Activated T-cell treated with anti-CD3 and anti-CD28 coated beads, Interleukin-2, amount 50 U/mL, for 4 hours (primary cell): ENCODE measurements at places on chromosomes 16 and 17. TPM values are rescaled to one million over a fixed set of nuclear protein-coding genes. Genes with fewer than 3 reads are reported as not detected.

GP1BA gene
- total RNA-seq, result 0.25 TPM

ABCC12 gene
- not detected for total RNA-seq

TLCD1 gene
- total RNA-seq, result 23.8 TPM

IL17C gene
- total RNA-seq, result not detected

NHLRC4 gene
- 0.13 TPM for total RNA-seq

NPEPPS gene
- 67.5 TPM for total RNA-seq

SCNN1B gene
- total RNA-seq, result not detected

ZNF423 gene
- total RNA-seq, result not detected

IRX3 gene
- 0.16 TPM for total RNA-seq

IGSF6 gene
- not detected for total RNA-seq

SGCA gene
- total RNA-seq, result not detected

CXCL16 gene
- 1.3 TPM for total RNA-seq

GGT6 gene
- not detected for total RNA-seq

SRL gene
- total RNA-seq, result not detected

TMEM88 gene
- total RNA-seq, result 8.9 TPM
